Activated CD4-positive, alpha-beta T cell treated with anti-CD3 and anti-CD28 coated beads, Interleukin-2, amount 50 U/mL, for 1 hour (primary cell): ENCODE measurements at places on chromosomes 7 and 10.

- DNase-seq: no peak
These were observed 11.3 kb downstream of the RAB11FIP2 start for GRCh38 chr10:118035354-118036005.

- no peak for DNase-seq
These were observed 19.7 kb upstream of the EXOC4 start for GRCh38 chr7:133233142-133233541.

GRCh38 chr7:74018246-74018895, 9.6 kb upstream of the ELN start:
- DNase-seq: no peak

DNA sequence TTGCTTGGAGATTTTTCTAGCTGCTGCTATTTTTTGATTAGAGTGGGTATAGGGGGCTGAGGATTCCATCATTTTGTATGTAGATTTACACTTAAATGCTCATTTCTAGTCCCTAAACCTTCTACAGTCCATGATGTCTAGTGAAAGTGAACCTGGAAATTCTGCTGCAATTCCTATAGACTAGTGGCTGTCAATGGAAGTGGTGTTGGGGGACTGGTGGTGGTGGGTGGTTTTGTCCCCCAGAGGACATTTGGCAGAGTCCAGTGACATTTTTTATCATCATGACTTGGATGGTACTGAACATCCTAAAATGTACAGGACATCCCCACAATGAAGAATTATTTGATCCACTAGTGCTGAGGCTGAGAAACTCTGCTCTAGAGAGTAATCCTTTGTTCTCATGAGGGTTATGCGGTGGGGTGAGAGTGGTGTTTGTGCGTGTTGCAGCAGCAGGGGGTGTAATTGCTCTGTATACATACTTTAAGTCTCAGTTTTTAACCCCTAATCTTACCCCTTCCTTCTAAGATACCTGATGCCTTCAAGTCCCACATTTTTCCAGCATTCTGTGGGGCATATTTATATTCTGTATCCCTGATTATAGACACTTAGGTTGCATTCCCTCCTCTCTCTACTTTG, 35.0 kb downstream of the KIF11 start:
- no peak for DNase-seq

DNA sequence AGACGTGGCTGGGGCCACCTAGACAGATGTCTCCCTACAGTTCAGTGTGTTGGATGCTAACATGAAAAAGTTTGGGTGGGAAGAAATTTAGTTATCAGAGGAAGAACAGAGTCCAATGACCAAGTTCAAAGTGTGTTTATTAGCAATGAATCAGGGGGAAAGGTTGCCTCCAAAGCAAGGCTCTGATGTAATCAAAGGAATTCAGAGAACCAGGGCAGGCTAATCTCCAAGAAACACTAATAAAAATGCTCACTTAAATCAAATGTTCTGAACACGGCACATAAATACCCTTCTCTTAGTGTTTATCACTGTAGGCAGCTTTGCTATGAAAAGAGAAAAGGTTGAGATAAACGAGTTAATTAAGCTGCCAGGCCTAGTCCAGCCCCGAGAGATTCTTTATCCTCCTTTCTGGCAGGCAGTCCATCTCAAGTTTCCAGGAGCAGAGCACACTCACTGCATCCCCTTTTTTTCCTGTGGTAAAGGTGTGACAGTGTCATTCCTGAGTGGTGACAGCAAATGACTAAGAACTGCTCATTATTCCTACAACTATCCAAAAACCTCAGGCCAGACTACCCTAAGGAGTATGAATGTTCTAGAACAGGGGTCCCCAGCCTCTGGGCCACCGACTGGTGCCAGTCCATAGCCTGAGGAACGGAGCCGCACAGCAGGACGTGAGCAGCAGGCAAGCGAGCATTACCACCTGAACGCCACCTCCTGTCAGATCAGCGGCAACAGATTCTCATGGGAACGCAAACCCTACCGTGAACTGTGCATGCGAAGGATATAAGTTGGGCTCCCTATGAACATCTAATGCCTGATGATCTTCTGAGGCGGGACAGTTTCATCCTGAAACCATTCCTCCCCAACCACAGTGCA, 66.9 kb upstream of the FHIP2A start:
- no peak for DNase-seq

- DNase-seq: no peak
These were observed 1.8 kb upstream of the WASL start for GRCh38 chr7:123750389-123751230.
